ENCODE measurements at places on chromosomes 1 and 21.

- DNase-seq, result no peak
Measured at GRCh38 chr1:25829046-25829445, 9.3 kb downstream of the MTFR1L start.

DNA sequence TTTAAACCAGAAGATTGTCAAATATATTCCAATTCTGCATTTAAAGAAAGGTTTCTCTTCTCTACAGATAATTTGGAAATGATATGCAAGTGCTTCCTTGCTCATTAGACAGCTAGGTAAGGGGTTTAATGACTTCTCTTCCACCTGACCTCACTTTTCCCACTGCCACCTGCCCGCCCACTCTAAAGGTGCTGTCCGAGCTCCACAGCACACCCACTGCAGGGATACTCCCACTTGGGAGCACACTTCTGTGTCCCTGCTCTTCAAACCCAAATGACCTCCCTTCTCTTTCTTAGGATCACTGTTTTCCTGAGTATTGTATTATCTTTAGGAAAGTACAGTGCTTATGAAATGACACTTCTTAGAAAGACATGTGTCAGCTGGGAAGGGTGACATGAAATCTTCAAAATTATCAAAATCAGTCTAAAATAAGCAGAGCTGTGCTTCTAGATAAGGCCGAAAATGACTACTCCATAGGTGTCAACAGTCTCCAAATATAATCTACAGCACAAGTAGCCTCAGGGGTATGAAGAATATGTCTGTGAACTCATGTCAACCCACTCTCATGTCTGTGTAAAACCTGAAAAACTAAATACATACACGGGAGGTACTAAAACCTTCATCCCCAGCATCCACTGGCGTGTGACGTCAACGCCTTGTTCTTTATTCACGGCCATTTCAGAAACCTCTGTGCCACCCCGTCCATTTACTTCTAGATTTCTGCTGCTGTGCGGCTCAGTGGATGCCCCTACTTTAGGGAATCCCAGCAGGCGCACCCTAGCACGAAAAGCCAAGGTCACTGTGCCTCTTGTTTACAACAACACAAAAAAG, 71.0 kb downstream of the SLC45A1 start:
- no peak for DNase-seq

- no peak for DNase-seq
Measured at GRCh38 chr1:115329965-115330364, 8.1 kb downstream of the NGF start.

DNA sequence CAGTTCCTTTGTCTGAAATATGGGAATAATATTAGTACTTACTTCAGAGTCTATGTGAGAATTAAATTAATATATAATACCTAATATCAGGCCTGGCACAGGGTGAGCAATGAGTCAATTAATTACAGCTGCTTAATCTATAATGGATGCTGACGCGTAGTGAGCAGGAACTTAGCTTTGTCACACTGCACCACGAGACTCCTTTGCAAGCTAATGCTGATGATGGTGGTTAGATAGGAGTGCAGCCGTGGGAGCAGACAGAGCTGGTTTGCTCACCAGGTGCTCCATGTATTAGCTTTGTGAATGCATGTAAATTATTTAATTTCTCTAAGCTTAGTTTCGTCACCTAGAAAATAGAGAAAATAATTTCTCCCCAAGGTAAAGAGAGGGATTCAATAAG, 35.1 kb downstream of the KCNJ15 start:
- no peak for DNase-seq

- no peak for DNase-seq
Measured at GRCh38 chr1:67485046-67485811, 55.0 kb upstream of the SERBP1 start.

DNA sequence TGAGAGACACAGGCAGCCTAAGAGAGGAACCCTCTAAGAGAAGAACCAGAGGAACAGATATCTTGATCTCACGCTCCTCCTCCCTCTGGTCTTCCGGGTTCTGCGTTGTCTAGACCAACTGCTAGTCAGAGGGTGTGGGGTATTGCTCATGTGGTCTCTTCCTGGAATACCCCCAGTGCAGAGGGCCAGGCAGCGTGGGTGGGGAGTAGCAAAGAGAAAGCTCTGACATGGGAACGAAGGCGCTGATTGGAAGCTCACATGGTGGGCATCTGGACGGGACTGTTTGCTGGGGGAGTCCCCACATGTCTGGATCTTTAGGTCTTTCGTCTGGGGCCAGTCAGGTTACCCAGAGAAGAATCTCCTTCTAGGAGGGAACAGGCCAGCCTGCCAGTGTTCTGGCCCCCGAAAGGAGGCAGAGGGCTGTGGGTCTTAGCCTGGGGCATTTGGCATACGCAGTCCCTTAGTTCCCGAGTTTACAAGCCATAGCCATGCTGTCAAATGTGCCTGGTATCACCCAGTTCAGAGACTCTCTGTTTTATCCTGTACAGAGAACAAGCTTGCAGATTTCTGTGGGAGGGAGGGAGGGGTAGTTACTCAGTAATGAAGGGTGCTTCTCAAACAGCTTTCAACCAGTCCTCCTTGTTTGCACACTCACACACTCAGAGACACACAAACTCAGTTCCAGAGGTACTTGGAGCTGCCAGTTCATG, 18.3 kb upstream of the IL6R start:
- no peak for DNase-seq

DNA sequence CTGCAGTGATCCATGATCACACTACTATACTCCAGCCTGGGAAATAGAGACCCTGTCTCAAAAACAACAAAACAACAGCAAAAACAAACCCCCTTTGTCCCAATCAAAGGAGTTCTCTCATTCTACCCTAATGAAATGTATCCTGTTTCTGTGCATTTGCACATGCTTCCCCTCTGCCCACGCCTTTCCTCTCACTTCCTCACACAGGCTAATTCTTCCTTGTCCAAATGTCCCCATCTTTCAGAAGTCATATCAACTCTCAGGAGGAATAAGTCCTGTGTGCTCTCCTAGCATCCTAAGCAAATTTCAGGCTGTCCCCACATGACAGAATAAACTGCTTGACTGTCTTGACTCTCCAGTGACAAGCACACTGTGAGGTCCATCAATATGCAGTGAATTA, 8.1 kb upstream of the ATP1B1 start:
- DNase-seq, result no peak

GRCh38 chr1:230243146-230243545, 176.1 kb downstream of the GALNT2 start:
- no peak for DNase-seq

DNA sequence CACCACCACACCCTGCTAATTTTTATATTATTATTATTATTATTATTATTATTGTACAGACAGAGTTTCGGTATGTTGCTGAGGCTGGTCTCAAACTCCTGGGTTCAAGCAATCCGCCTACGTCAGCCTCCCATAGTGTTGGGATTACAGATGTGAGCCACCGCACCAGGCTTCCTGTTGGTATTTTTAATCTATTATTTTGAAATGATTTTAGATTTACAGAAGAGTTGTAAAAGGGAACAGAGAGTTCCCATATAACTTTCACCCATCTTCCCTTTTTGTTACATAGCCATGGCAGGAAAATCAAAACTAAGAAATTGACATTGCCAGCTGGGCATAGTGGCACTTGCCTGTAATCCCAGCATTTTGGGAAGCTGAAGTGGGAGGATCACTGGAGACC, 42.9 kb upstream of the CITED4 start:
- DNase-seq, result no peak

- DNase-seq, result no peak
Measured at GRCh38 chr1:91872000-91872399, 14.0 kb downstream of the TGFBR3 start.

DNA sequence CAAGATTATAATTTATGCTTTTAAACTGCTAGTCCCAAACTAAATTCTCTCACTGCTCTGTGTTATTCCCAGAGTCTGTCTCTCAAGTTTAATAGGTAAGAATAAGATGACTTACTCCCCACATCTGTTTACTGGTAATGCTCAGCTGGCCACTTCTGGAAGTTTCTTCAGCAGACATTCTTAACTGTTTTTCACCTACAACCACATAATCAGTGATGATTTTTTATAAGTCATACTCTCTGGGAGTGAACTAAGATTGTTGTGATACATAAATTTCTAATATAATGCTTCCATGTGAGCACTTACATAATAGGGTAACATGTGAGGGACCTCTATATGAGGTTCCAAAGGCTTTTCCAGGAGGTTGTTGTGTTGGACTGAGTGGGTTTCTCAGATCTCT, 8.7 kb downstream of the SLAMF7 start:
- no peak for DNase-seq
